NCI-H748 treated with DMSO at 0.1 percent for 48 hours (cell line): ENCODE measurements at places on chromosomes 6 and 20.

GRCh38 chr20:21936261-21936660, 230.8 kb downstream of the PAX1 start:
- DNase-seq, result no peak

DNA sequence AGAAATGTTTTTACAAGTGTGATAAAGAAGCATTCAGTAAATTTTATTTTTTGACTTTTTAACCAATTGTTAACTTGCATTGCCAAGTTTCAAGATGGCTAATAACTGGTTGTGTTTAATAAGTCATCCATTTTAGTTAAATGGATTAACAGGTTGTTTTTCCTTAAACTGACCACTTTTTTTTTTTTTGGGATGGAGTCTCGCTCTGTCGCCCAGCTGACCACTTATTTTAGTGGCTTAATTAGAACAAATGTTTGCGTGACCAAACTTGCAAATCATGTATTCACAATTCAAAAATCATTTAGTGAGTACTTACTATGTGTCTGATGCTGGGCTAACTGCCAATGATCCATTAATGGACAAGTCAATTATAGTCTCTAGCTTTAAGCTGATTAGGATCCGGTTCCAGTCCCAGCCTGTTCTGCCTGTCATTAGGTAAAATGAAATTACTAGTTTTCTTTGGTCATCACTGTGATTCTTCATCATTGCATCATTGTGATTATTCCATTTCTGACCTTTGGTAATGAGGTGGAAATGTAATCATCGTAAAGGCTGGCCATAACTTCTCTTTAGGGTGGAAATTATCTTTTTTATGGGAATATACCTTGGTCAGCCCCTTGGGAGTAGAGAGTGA, 729.2 kb upstream of the MARCKS start:
- DNase-seq, result peak; percentile 53

DNA sequence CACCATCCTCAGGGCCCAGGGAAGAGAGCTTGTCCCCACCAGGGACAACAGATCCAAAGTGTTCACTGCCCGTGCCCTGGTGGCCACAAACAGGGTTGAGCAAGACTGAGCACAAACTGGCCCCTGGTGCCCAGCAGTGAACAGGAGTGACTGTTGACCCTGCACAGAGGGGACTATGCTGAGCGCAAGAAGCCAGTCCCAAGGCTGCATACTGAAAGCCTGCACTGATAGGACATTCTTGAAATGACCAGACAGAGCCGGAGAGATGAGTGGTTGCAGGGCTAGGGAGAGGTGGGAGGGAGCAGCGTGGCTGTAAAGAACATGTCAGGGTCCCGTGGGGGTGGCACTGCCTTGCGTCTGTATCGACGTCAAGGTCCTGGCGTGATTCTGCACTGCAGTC, 2.9 kb upstream of the FNDC11 start:
- DNase-seq, result no peak

DNA sequence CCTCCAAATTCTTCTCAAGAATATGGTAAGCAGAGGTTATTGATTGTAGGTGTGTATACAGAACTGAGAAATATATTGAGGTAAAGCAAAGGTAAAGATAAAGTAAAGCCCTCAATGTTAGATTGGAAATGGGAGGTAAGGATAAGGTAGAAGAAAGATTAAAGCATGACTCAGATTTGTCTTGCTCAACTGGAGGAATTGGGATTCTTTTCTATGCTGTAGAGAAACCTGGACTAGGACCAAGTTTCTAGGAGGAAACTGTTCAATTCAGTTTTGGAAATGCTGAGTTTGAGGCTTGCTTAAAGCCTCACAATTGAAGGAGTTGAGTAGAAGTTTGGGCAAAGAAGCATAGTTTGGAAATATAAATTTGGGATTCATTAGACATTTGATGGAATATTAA, 634.0 kb upstream of the PTCHD4 start:
- no peak for DNase-seq
